Natural killer cell (primary cell): ENCODE measurements at places on chromosomes 3 and 15. TPM values are rescaled to one million over a fixed set of nuclear protein-coding genes. Genes with fewer than 3 reads are reported as not detected.

SEMA7A gene
- 9.0 TPM for total RNA-seq

ERICH6 gene
- 3.7 TPM for total RNA-seq

PLCB2 gene
- 345 TPM for total RNA-seq

LMAN1L gene
- total RNA-seq, result 1.1 TPM

- DNase-seq, result no peak
These were observed 36.0 kb downstream of the ATP13A5 start for GRCh38 chr3:193342551-193342950.

DNA sequence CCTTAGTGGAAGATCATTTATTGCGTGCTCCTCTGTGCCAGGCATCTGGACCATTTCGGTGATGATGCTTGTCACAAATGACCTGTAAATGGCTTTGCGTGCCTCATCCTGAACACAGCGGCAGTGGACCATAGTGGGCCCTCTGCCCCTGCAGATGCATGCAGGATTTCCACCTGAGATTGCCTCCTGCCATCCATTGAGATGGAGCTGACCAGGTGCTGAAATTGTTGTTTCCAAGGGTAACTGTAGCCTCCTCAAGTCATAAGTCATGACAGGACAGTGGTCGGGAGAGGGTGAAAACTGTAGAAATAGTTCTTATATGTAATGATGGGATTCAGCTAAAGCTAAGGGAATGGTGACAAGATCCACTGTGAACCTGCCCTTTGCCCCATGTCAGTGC lies 35.5 kb downstream of the CLSTN2 start:
- no peak for DNase-seq

- DNase-seq, result no peak
These were observed 54.2 kb upstream of the MTMR10 start for GRCh38 chr15:31045606-31046005.

DNA sequence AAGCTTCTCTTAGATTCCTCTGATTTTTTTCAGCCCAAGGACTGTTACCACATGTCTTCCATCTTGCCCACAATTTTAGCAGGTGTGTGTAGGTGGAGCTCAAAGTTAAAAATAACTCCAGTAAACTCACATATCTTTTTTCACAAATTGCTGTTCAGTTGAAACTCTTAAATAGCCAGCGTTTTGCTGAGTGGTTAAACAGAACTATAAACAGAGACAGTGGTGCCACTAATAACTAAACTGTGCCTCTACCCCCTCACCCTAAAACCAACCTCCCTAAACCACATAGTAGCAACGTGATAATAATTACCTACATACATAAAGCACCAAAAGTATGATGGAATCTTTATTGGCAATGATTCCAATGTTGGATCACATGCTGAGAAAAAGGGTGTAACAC lies 525.1 kb downstream of the PDCD6IP start:
- no peak for DNase-seq

DNA sequence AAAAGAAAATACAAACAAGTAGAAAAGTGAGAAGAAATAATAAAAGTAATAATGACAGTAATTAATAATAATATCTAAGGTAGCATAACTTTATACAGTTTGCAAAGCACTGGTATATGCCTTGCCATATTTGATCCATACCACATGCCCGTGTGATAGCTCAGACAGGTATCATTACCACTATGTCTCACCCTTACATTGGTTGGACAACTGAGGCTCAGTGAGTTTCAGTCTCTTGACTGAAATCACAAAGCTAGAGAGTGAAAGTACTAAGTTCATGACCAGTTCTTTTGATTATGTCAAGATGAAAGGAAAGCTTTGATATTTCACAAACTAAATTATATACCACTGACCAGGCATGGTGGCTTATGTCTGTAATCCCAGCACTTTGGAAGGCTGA lies 408.9 kb downstream of the GAP43 start:
- no peak for DNase-seq
